Stimulated activated CD4-positive, alpha-beta T cell treated with anti-CD3 and anti-CD28 coated beads, Interleukin-2, amount 100 ng/mL, for 24 hours (primary cell): ENCODE measurements at places on chromosomes 5 and 9.

- no peak for DNase-seq
These were observed 16.8 kb upstream of the CCDC192 start for GRCh38 chr5:127686424-127686823.

DNA sequence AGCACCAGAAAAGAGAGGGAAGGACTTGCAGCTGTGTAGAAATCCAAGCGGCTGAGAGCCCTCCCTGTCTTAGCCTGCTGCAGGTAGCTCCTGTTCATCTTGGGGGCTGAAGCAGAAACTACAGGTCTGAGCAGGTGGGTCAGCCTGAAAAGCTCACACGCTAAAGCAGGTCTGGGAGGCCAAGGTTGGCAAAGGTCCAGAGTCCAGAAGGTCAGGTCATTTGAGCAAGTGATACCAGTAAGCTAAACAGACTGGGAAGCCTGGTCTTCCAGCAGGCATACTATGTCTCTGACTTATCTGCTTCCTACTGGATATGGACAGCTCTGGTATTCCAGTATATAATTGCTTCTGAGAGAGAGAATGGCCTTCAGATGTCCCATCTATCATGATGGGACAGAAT is 26.2 kb downstream of the PTCD2 start:
- no peak for DNase-seq

GRCh38 chr9:88742905-88743304 is 207.9 kb downstream of the NXNL2 start:
- no peak for DNase-seq

DNA sequence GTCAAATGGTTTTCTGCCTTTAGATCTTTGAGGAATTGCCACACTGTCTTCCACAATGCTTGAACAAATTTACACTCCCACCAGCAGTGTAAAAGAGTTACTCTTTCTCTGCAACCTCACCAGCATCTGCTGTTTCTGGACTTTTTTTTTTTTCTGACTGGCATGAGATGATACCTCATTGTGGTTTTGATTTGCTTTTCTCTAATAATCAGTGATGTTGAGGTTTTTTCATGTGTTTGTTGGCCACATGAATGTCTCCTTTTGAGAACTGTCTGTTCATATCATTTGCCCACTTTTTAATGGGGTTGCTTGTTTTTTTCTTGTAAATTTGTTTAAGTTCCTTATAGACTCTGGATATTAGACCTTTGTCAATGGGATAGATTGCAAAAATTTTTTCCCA is 129.2 kb upstream of the PTGER4 start:
- DNase-seq, result no peak

DNA sequence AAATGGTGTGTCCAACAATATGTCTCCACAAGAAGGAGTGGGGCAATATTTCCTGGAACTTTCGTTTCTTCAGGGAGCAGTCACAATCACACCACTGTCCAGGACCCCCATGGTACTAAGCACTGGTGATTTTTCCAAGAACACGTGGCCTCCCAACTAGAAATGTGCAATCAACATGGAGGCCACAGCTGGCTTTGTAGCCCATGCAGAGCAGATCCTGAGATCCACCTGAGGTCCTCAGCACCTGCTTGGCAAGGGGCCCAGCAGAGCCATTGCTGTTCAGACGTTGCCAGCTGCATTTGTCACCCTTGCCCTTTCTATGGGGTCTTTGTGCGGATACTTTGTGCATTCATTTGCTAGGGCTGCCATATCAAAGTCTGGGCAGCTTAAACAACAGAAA is 334.5 kb upstream of the IRX4 start:
- no peak for DNase-seq

DNA sequence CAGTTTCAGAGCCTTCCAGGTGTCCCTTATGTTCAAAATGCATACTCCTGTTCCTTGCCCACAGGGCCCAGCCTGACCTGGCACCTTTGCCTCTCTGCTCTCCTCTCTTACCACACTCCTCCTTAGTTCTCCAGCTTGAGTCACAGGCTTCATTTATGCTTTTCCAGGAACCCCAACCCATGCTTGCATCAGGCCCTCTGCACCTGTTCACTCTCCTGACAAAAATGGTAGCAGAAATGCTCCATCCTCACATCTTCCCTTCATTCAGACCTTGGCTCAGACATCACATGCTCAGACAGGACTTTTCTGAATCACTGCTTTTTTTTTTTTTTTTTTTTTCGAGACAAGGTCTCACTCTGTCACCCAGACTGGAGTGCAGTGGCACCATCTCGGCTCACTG is 15.1 kb upstream of the RNF145 start:
- no peak for DNase-seq

GRCh38 chr5:180865981-180866695 is 5.1 kb upstream of the ZFP62 start:
- DNase-seq, result no peak

DNA sequence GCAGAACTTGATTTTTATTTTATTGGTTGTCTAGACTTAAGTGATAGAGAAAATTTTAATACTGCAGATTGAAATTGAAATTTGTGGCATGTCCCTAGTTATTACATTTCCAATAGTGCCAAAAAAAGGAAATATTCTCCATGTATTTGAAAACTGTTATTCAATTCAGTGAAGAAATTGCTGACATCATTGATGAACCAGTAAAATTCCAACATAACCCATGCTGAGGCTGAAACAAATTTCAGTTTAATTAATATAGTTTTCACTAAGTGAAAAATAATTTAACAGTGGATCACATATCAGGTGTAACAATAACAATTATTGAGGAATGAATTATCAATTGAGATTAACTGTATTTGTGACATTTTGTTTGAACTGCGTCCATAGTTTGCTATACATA is 38.7 kb downstream of the LURAP1L start:
- no peak for DNase-seq

DNA sequence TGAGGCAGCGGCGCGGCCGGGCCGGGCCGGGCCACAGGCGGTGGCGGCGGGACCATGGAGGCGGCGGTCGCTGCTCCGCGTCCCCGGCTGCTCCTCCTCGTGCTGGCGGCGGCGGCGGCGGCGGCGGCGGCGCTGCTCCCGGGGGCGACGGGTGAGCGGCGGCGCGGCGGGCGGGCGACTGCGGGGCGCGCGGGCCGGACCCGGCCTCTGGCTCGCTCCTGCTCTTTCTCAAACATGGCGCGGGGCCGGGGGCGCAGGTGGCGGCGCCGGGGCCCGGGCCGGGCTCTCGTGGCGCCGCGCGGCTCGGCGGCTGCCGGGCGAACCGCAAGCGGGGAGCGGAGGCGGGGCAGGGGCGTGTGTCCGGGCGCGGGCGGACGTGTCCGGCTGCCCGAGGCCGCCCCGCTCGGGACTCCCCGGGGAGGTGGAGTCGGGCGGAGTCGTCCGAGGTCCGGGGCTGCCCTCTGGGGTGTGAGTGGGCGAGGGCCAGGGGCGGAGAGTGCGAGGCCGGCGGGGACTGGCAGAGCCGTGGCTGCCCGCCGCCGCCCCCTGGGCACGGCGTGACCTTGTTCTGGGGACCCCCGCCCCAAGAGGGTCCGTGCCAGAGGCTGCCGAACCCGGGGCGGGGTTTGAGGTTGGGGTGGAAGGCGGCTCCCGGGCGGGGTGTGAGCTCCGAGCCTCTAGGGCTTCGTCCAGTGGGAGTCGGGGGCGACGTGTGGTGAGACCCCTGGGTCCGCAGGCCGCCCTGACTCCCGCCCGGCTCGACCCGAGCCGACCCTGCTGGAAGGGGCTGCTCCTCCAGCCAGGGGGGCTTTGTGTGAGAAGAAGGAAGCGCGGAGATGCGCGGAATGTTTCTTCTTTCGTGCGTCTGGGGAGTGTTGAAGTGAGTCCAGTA is 485 bp downstream of the TGFBR1 start:
- DNase-seq, result peak; percentile 36

- DNase-seq, result no peak
These were observed 212.0 kb downstream of the SREK1 start for GRCh38 chr5:66356011-66356565.

DNA sequence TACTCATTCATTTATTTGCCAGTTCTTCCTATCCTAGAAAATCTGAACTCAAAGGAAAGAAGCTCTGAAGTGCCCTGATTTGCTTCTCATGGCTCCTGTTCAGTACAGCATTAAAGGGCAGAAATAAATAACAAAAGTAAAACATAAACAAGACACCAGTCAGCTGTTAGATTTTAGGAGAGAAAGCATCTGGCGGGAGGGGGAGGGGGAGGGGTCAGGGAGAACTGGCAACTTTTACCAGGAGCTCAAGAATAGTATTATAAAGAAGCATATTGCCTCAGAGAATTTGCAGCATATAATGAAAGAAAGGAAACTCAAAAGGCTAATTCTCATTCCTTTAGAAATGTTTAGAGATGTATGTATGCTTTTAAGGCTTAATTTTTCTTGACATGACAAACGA is 68.1 kb downstream of the SEMA6A start:
- no peak for DNase-seq

DNA sequence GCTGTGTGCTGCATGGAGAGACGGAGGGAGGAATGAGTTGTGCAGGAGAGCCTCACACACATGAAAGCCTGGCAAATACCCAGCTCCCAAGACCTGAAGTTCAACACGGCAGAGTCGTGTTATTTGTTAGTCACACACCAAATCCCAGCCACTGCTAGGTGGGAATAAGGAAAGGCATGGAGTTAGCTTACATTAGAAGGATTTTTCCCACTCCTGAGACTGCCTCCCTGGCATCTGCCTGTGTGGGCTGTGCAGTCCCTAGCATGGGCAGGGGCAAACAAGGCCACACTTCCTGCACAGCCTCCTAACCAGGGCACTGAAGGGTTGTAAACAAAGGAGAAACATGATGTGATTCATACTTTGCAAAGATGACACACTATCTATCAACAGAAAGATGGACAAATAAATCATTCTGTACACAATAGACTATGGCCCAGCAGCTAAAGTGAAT is 306.8 kb downstream of the SPOCK1 start:
- DNase-seq, result no peak

DNA sequence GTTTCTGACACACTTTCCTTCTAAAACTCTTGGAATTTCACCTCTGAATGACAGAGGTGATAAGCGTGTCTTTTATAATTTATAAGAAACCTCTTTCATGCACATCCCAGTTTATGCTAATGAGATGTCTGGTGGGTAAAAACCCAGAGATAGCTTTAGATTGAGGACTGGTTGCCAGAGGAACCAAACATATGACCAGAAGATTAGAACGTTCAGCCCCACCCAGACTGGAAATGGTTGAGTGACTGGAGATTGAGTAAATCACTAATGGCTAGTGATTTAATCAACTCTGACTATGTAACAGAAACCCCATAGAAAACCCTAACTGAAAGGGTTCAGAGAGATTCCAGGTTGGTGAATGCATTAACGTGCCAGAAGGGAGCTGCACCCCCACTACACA is 69.2 kb downstream of the CDH18 start:
- DNase-seq, result no peak

DNA sequence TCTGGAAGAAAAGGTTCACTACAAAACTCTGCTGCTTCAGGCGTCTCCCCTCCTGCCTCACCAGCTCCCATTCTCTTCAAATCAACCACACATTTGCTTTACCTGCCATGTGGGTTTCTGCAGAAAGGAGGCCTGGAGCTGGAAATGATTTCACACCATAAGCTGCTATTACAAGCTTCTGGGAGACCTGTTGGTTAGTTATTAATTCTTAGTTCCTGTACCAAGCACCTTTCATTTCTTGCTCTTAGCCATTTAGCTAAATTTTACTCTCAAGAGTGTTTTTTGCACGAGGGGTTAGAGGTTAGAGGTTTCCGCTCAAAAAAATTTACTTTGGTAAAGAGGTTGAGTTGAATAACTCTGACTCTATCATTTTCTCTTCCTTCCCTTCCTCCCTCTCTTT is 70.3 kb downstream of the MAP1B start:
- DNase-seq, result no peak

DNA sequence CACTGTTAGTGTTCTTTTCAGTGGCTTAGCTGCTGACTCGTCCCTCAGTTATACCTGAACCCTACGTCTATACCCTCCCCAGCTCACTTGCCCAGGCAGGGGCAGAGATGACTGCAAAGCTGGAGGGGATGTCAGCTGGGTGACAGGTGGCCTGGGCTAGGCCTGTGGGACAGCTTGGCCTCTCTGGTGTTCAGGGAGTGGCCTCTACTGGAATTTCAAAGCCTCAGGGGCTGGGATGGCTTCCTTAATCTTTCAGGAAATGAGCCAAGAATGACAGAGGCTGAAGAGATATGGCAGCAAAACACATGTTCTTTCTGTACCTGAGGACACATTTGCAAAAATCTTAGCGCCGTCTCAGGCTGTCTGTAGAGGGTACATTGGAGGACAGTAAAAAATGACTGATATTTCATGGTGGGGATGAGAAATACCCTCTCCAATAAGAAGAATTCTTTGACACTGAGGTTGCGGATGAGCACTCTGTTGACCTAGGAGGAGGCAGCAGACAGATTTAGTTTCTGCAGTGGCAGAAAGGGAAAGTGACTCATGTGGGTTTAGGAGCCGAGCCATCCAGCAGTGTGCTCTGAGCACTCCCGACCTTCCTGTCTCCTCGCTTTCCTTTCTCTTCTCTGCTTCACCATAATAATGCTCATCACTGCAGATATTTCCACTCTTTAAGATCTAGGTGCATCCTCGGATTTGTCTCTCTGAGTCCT is 54.4 kb downstream of the ENTREP1 start:
- no peak for DNase-seq

DNA sequence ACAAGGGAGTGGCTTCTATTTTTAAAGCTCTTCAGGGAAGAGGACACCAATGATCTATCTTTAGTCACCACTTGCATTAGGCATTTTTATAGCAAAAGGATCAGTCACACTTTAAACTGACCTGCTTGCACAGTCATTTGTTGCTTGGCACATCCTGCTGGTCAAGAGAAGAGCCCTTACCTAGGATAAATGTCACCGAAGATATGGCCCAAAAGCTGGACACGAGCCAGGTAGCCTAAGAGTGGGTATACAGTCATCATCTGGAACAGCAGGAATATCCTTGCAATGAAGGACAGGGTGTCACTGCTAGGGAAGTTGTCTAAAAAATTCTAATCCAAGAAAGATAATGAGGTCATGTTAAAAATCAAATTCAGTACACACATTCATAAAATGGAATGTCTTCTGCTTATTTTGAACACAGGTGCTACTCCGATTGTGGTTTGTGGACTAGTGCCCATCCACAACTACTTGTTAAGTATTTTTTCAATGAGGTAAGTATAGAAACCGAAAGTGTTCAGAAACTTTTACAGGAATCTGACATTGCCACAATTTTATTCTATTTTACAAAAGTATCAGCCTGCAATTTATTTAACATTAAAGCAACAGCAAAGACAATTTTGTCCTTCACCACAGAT is 78.4 kb downstream of the SLC38A9 start:
- DNase-seq, result no peak

GRCh38 chr5:34578962-34579361 is 77.2 kb upstream of the RAI14 start:
- DNase-seq, result no peak

- DNase-seq, result no peak
These were observed 28.1 kb downstream of the TARS1 start for GRCh38 chr5:33468775-33469435.

DNA sequence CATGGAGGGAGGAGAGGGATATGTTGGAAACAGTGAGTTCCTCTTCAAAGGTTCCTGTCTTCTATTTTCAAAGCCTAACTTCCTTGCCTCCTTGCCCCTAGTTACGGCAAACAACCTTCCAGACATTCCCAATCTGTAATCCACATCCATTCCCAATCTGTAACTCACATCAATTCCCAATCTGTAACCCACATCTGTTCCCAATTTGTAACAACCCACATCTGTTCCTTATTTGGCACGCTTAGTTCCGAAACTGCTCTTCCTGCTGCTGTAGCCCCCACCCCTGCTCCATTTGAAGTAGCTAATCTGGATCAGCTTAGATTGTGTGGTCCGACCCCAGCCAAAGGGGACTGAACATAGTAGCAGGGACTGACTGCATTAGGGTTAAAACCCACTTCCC is 23.9 kb upstream of the IDNK start:
- no peak for DNase-seq

- no peak for DNase-seq
These were observed 95.9 kb upstream of the MVB12B start for GRCh38 chr9:126230692-126231091.

- DNase-seq, result no peak
These were observed 39.6 kb downstream of the WNK2 start for GRCh38 chr9:93223260-93224180.
